ENCODE measurements at places on chromosomes 7 and 10.

DNA sequence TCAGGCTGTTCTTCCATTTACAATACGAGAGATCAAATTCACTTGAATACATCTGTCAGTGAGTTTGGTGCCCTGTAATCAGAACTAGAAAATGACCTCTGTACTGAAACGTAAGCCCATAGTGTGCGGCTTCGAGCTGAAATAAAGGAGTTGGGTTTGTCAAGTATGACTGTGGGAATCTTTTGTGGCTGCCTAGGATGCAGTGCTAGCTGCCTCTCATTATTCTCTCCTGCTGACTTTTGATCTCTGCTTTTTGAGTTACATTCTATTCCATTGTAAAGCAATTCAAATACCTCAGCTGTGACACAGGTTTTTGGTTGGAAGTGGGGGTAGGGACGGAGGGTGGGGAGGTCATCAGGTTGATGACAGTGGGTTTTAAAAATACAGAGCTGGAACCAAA lies 40.4 kb downstream of the ICA1 start:
- no peak for DNase-seq

GRCh38 chr10:21831986-21832820 lies 171.3 kb downstream of the DNAJC1 start:
- DNase-seq = no peak

DNA sequence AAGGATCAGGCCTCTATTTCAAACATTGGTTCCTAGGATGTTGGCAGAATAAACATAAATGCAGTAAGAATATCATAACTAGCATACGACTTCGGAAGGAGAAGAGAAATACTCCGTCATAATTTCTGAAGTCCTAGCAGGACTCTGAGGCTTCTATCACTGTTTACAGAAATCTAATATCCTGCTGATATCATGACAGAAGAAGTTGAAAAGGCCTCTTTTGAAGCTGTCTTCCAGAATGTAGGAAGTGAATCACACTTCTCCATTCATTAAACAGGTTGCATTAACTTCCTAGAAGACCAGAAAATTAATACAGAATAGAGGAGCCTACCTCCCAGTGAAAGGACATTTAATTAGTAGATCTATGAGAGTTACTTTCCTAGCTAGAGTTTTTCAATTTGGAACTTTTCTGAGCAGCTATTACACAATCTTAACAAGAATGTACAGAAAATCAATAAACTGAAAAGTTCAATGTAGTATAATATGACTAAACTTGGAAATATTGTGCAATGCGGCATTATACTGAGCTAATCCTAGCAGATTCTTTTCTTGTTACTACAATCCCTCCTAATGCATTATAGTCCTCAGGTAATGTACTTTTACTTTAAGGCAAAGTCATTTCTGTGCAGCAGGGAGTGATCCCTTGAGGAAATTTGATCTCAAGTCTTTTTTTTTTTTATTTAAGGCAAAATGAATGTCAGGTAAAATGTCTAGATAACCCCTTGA lies 622.6 kb upstream of the CELF2 start:
- DNase-seq = no peak

GRCh38 chr7:7739204-7740036 lies 21.0 kb upstream of the RPA3 start:
- DNase-seq = no peak

- no peak for DNase-seq
Observed at GRCh38 chr10:70191161-70191971, 21.1 kb upstream of the SAR1A start.

All from activated CD4-positive, alpha-beta T cell treated with anti-CD3 and anti-CD28 coated beads, Interleukin-2, amount 50 U/mL, for 48 hours (primary cell).